Thymus (tissue), 14 donors: ENCODE measurements at places on chromosomes 1 and 21. TPM values are rescaled to one million over a fixed set of nuclear protein-coding genes. Genes with fewer than 3 reads are reported as not detected.

GRCh38 chr1:215617979-215618378 is 50.9 kb downstream of the KCTD3 start:
- H3K36me3 ChIP-seq, result peaks cover 3% of the 10 kb centered on the region
- H3K27me3 ChIP-seq, result no peaks in the 10 kb centered on the region
- no peak overlapping the region for H3K4me3 ChIP-seq
- H3K27ac ChIP-seq, result no peak overlapping the region
- no peak for DNase-seq

The CD53 gene
- total RNA-seq, result 166 TPM

DNA sequence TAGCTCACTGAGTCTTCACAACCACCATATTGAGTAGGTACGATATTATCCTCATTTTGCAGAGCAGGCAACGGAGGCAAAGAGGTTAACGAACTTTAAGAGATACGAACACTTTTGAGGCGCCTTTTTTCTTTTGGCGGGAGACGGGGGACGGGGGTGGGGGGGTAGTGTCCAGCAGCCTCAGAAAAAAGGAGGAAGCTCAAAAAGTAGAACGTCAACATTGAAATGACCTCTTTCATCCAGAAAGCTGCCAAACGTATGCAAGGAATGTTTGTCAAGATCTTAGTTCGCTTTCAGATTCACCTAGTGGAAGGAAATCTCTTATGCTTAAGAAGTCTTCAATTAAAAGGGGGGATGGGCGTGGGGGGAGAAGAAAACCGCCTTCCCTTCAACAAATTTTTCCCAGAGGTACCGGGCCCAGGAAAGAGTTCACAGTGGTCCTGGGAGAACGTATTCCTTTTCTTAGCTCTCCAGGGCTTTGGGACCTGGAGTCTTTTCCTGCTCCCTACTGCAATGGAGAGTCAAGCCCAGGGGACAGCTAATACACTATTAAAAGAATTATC is 1.1 kb upstream of the PCAT6 start:
- H3K4me1 ChIP-seq, result peaks cover 13% of the 10 kb centered on the region
- H3K27me3 ChIP-seq, result peaks cover 39% of the 10 kb centered on the region
- no peaks in the 10 kb centered on the region for H3K36me3 ChIP-seq
- no peak for DNase-seq
- no peak overlapping the region for H3K27ac ChIP-seq

GRCh38 chr1:33247545-33247944 is 8.7 kb upstream of the ZNF362 start:
- no peaks in the 10 kb centered on the region for H3K4me1 ChIP-seq
- no peak overlapping the region for H3K4me3 ChIP-seq
- no peak overlapping the region for H3K27ac ChIP-seq
- no peak for DNase-seq

DNA sequence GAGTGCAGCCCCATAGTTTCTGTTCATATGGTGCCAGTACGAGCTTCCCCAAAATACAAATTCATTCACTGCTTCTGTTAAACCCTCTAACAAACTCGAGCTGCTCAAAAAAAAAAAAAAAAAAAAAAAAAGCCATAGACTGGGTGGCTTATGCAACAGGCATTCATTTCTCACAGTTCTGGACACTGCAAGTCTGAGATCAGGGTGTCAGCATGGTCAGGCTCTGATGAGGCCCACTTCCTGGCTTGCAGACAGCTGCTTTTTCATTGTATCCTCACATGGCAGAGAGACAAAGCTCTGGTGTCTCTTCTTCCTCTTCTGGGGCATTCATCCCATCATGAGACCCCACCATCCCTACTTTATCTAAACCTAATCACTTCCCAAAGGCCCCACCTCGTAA is 121.6 kb downstream of the PTBP2 start:
- no peak overlapping the region for H3K27ac ChIP-seq
- no peaks in the 10 kb centered on the region for H3K36me3 ChIP-seq
- H3K4me1 ChIP-seq, result no peaks in the 10 kb centered on the region
- H3K27me3 ChIP-seq, result no peaks in the 10 kb centered on the region

GRCh38 chr21:43634618-43635017 is 24.7 kb downstream of the HSF2BP start:
- H3K4me3 ChIP-seq, result no peak overlapping the region
- H3K27ac ChIP-seq, result no peak overlapping the region
- no peaks in the 10 kb centered on the region for H3K36me3 ChIP-seq

GRCh38 chr21:44333509-44334328 is 5.5 kb downstream of the CFAP410 start:
- DNase-seq, result no peak
- H3K4me3 ChIP-seq, result no peak overlapping the region
- H3K36me3 ChIP-seq, result peaks cover 60% of the 10 kb centered on the region
- H3K27ac ChIP-seq, result no peak overlapping the region

The MPC2 gene
- total RNA-seq, result 74.4 TPM
